SJCRH30 (cell line): ENCODE measurements at places on chromosomes 13 and 19. TPM values are rescaled to one million over a fixed set of nuclear protein-coding genes. Genes with fewer than 3 reads are reported as not detected.
A peak's percentile ranks its signal among the peaks of the same experiment; 100 is the strongest.

GRCh38 chr19:48372904-48373303 lies 8.7 kb downstream of the SYNGR4 start:
- no peaks in the 10 kb centered on the region for H3K36me3 ChIP-seq
- H3K27me3 ChIP-seq, result peaks cover 9% of the 10 kb centered on the region; the same call in 1 of the 2 replicates
- no peak for DNase-seq

- H3K4me1 ChIP-seq, result no peaks in the 10 kb centered on the region; the same call in 1 of the 2 replicates
- no peak overlapping the region for H3K27ac ChIP-seq
- H3K36me3 ChIP-seq, result no peaks in the 10 kb centered on the region
Measured at GRCh38 chr13:26584713-26585112, 27.2 kb downstream of the WASF3 start.

GNA15 gene
- 0.13 and 0.59 TPM in 2 replicates for total RNA-seq

DNA sequence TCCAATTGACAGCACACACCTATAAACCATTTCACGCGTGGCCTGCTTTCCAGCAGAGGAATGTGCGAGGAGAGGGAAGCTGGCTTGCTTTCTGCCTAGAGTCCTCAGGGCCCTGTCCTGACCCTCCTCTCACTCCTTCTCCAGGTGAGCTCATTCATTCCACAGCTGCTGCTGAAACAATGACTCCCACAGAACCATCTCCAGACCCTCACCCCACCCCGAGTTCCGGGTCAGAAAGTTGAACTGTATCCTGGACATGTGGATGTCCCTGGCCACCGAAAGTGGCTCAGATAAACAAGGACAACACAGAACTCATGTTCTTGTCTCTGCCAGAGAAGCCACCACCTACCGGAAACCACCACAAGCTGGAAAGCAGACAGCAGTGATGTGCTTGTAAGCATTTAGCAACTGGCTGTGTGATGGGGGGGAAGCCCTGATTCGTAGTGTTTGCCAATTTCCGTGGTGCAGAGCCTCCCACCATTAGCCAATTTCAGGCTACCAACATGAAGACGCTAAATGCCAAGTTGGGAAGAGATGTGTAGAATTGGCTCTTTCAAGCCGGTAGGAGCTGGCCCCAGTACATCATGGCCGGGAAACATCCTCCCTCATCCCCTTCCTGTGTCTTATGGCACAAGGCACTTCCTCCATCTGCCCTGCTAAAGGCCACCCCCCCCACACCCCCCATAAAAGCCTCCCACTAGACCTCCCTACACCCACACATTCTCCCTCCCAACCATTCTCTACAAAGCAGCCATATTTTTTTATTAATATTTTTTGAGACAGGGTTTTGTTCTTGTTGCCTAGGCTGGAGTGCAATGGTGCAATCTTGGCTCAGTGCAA lies 5.0 kb downstream of the SYCE2 start:
- peak; percentile 49 for DNase-seq
- H3K27me3 ChIP-seq, result no peaks in the 10 kb centered on the region
- H3K36me3 ChIP-seq, result no peaks in the 10 kb centered on the region

DNA sequence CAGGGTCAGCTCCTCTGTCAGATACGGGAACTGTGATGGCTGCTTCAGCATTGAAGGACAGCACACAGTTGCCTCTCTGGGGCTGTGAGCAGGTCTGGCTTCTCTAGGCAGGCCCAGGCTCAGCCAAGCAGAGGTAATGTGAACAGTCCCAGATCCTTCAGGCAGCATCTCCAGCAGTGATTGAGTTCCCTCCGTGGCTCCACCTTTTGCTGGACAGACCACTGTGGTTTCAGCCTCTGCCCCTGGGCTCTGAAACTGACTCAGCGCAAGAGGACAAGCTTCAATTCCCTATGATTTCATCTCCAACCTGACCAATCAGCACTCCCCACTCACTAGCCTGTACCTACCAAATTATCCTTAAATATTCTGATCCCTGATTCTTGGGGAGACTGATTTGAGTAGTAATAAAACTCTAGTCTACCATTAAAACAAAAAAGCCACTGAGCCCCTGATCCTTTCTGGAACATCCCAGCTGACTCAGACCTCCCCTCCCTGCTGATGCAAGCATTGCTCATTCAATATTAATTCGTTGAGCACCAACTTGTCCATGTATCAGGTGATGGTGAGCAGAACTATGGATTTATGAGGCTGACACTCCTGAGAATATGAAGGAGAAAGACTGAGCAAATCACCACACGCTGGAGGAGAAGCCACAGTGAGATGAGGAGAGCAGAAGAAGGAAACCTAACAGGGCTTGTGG lies 16.7 kb downstream of the GSX1 start:
- no peaks in the 10 kb centered on the region for H3K36me3 ChIP-seq
- no peak for DNase-seq
- H3K4me3 ChIP-seq, result no peak overlapping the region
- no peaks in the 10 kb centered on the region for H3K4me1 ChIP-seq
- H3K27ac ChIP-seq, result no peak overlapping the region

- H3K4me1 ChIP-seq, result 0 out of 2 replicates have a peak, but pooled peaks cover 2% of the 10 kb centered on the region
- no peak for DNase-seq
- no peak overlapping the region for H3K4me3 ChIP-seq
- H3K27me3 ChIP-seq, result no peaks in the 10 kb centered on the region
Measured at GRCh38 chr13:32548837-32549236, 10.2 kb upstream of the N4BP2L2 start.

DNA sequence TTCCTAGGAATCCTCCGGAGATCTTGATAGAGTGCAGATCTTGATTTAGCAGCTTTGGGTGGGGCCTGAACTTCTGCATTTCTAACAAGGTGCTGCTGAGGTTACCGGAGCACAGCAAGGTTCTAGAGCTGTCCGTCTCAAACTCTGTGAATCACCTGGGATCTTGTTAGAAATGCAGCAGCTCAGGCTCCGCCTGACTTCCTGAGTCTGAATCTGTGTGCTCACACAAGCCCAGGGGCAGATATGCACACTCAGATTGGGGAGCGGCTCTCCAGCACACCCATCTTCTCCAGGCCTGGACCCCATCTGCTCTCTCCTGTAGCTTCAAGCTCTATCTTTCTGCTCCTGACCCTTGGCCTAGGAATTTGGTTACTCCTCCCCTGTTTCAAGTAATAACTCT lies 3.5 kb upstream of the TEX26 start:
- no peak overlapping the region for H3K4me3 ChIP-seq
- H3K27ac ChIP-seq, result no peak overlapping the region
- no peaks in the 10 kb centered on the region for H3K4me1 ChIP-seq
- peaks cover 25% of the 10 kb centered on the region for H3K36me3 ChIP-seq
- no peaks in the 10 kb centered on the region for H3K27me3 ChIP-seq

GRCh38 chr19:32971715-32972540 lies at the start of the genes CEP89 and FAAP24:
TSS of gene CEP89 (minus strand) at chr19:32971958. CDS start at chr19:32971874, 84 bp downstream.
TSS of gene FAAP24 (plus strand) at chr19:32972242. CDS start at chr19:32973197, 955 bp downstream.
- no peaks in the 10 kb centered on the region for H3K27me3 ChIP-seq
- peak within 1 kb of the TSS; percentile 73 for H3K4me3 ChIP-seq
- H3K27ac ChIP-seq, result peak within 1 kb of the TSS; percentile 56
- H3K4me1 ChIP-seq, result no peaks in the 10 kb centered on the region
- peak; percentile 100 for DNase-seq
- H3K36me3 ChIP-seq, result no peaks in the 10 kb centered on the region

APOC1 gene
- 18.3 and 22.9 TPM in 2 replicates for total RNA-seq
